ENCODE measurements at places on chromosomes 7 and 10.

DNA sequence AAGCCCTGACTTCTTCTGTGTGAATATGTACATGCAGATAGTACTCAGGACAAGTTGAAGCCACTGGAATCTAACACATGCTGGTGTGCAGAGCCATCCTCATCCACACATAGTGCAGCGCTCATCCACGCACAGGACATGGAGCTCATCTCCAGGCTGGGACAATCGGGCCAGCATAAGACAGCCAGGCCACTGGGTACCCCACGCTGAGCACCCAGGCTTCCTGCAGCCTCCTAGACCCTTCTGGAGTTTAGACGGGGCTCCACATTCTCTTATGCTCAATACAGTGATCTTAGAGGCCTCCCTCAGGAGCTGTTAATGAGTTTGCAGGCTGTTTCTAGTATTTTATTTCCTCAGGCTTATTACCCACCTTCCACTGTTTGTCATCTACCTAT, 238.9 kb downstream of the TNS3 start:
- no peak for DNase-seq

DNA sequence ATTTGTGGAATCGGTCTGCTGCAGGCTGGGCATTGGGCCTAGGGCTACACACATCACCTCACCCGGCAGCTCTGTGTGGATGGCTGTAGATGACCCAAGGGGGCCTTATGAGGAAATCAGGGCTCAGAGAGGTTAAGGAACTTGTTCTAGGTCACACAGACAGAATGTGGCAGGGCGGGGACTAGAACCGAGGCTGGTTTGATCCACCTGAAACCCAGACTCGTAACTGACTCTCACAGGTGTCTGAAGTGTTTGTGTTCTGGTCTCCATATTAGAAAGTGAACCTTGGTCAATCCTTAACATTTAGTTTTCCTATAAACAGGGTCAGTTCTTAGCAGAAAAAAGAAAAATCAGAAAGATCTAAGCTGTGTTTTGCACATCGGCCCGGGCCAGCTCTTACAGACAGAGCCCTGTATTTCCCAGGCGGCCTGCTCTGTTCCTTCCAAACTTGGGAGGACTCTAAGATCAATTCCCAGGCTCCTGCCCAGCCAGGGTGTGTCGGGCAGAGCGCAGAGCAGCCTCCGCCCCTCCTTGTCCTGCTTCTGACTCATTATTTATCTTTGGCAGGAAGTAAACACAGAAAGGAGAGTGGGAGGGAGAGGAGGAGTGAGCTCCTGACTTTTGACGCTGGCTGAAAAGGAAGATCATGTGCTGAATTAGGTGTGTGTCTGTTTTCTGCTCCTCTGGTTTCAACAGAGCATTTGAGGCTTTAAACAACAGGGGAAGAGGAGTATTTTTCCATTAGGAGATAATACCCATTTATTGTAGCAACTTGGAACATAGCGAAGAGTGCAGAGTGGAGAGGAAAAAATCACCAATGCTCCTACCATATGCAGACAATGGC, 74.1 kb downstream of the TACC2 start:
- DNase-seq: peak; percentile 96

DNA sequence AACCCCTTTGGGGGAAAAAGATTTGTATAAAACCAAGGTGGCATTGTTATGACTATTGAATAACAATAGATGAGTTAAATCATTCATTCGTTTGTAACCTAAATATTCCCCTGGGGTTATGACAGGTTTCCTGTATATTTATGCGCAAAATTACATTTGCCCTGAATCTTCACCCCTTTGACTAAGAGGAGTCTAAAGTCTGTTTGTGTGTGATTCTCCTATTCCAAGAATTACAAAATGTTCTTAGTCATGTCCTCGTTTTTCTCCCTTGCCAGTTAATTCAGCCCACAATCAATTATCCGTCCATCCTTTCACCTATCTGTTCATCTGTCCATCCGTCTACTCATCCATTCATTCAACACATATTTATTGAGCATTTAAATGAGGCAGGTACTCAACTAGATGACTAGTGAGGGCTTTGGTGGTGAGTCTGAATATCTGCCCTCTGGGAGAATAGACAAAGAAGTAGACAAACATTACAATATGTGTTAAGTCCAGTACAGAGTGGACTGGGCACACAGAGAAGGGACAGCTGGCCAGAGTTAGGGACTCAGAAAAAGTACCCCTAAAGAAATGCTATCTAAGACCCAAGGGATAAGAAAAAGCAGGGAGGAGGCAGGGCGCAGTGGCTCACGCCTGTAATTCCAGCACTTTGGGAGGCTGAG, 35.6 kb upstream of the TCF7L2 start:
- DNase-seq: no peak

GRCh38 chr10:3206511-3207157, 34.1 kb upstream of the PITRM1 start:
- no peak for DNase-seq

GRCh38 chr7:128236924-128237586, 4.0 kb upstream of the LEP start:
- no peak for DNase-seq

- peak; percentile 31 for DNase-seq
These were observed at the start of gene CDH23 for GRCh38 chr10:71396711-71397295. Gene CDH23 (plus strand): TSS chr10:71396920. CDS start chr10:71439832, 42,912 bp downstream.

DNA sequence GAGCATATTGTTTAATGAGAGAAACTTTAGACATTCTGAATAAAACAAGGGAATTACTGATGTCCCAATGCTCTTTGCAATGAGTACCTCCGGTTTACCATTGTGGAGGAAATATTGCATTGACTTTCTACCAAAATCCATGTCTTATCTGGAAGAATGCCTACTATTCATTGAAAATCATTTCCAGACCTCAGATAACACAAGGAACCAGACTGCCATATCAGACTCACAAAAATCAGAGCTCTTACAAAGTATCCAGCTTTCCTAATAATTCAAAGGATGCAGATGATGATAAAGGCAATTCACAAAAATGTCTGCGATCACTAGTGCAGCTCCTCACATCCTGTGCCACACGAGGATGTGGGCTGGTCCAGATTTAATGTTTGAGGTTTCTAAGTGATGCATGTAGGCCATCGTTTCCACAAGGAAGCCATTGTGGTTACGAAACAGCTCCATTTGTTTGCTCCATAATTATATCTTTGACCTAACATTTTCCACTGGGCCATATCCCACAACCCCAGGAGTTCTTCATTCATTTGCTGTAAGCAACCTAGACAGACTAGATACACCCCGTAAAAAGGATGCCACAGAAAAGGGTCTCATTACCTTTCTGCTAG, 831.1 kb upstream of the C7orf33 start:
- no peak for DNase-seq

- peak; percentile 51 for DNase-seq
These were observed at the start of gene SFXN2 for GRCh38 chr10:102714621-102715455. Gene SFXN2 (plus strand): TSS chr10:102714636. CDS start chr10:102726637, 12,001 bp downstream.

DNA sequence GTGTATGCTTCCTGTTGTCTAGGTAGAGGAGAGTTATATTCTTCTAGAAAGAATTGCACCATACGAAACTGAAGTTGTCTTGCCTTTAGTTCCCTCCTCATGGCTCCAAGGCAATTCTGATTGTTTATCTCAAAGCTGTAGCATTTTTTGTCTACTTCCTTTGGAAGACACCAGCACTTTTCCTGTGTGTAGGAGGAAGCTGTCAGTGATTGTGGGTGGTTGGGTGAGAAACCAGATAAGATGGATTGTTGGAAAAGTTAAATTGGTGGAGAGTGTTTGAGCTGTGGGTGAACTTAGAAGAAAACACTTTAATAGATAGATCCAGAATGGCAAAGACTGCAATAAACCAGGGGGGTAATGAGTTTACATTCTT, 12.1 kb upstream of the CSTF2T start:
- no peak for DNase-seq

DNA sequence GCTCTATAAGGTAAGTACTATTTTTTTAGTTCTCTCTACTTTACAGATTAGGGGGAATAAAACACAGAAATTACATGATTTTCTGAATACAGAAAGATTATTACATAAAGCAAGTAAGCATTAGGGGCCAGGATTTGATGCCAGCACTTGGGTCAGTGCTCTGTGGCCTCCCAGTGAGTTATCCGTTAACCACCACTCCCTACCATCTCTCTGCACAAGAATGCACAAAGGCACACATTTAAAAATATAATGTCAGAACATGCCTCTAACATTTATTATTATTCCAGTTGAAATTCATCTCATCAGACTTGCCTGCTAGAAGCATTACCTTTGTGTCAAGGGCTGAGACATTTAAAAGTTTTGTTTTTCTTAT, 59.0 kb downstream of the MET start:
- DNase-seq: no peak

- DNase-seq: no peak
These were observed 17.4 kb upstream of the KNDC1 start for GRCh38 chr10:133142523-133143199.

- DNase-seq: no peak
These were observed 75.2 kb downstream of the CLEC2L start for GRCh38 chr7:139598642-139599041.

- DNase-seq: no peak
These were observed 317.3 kb upstream of the CACNA2D1 start for GRCh38 chr7:82760831-82761230.

- DNase-seq: no peak
These were observed 18.1 kb downstream of the HACD1 start for GRCh38 chr10:17599089-17599488.

DNA sequence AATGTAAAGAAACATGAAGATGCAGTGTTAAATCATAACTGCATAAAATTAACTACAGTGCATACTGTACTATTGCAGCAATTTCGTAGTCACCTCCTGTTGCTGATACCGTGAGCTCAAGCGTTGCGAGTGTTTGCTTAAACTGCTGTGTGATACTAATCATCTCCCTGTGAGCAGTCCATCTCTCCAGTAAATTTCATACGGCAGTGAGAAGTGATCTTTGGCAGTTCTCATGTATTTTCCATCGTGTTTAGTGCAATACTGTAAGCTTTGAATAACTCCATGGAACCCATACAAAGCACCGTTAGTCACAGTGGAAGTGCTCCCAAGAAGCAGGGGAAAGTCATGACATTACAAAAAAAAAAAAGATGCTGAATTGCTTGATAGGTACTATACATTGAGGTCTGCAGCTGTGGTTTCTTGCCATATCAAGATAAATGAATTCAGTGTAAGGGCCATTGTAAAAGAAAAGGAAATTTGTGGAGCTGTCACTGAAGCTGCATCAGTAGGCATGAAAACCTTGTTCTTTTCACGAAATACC, 360.4 kb downstream of the EXOC4 start:
- DNase-seq: no peak

DNA sequence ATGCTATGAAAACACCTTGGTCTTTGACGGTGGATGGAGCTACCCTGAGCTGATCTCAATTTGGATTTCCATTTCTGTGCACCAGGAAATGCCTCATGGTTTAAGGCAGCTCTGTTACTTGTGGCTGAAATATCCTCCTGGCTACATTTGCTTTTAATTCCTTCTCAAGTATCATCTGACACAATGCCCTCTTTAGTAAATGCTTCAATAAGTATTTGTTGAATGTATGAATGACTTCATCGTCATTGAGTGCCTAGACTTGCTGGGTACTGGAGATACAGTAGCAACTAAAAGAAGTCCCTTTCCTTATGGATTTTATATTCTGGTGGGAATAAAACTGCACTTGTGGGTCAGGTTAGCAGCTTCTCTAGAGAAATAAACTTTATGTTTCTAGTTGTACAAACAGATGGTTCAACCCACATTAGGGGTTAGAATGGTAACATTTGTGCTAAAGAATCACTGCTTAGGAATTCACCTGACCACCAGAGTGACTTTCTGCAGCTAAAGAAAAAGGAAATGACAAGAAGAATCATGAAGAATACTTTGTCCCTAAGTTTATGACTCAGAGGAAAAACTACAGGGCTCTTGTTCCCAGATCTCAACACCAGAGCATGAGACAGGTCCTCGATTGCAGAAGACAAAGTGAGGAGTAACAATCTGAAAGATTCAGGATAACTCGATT, 21.8 kb upstream of the SMNDC1 start:
- no peak for DNase-seq

DNA sequence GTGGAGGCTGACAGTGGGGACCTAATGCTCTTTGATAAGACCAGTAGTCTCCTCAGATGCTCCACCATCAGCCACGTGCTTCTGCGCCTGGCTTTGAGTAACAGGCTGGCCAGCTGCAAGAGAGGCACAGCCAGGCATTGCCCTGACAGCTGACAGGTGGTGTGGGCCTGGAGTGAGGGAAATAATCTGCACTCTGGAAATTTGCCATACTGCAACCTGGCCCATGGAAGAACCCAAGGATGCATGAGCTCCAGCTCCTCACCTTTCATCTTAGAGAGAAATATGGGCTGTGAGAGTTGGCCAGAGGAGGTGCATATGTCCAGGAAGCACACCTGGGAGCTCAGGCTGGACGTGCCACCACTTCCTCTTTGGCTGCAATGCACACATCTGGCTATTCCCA, 118.9 kb downstream of the PLXDC2 start:
- no peak for DNase-seq

- DNase-seq: no peak
These were observed 23.7 kb downstream of the CRPPA start for GRCh38 chr7:16397501-16398145.

- no peak for DNase-seq
These were observed 674.4 kb downstream of the PHTF2 start for GRCh38 chr7:78473021-78473420.

DNA sequence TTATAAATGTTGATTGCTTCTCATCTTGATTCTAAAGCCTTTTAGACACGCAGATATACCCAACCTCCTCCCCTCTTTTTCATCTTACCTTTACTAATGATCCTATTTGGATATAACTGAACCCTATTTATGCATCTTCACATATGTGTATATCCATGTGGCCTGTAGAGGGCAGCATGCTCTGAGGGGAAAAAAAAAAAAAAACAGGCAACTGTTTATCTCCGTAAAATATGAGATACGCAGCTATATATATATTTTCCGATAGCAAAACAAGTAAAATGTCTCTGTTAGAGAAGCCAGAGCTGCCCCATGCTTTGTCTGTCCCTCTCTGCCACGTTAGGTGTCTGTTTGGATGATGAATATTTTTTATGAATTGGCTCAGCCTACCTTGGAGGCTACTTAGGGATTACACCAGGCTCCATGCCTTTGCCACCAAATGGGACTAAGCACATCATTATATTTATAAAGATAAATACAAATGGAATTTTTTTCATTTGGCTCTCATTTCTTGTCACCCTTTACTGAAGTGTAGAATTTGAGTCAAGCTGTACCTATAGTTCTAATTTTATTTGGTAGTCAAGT, 174.8 kb upstream of the FZD1 start:
- no peak for DNase-seq

GRCh38 chr10:1610986-1611770, 126.1 kb downstream of the ADARB2 start:
- DNase-seq: no peak

DNA sequence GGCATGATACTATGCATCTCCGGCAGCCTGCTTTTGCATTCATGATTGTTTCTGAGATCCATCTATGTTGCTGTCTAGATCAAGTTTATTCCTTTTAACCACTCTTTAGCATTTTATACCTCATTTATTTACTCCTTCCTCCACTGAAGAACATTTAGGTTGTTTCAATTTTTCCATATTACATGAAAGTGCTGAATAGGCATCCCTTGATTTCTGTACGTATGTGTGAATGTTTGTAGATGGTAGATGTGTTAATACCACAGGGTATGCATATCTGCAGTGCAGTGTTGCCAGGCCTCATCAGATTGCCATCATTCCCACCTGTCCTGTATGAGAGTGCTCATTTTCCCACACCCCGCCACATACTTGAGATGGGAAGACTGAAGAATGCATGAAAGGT, 13.9 kb downstream of the ARPC1A start:
- no peak for DNase-seq

Data from prostate gland (tissue), 2 donors.